ENCODE measurements at places on chromosomes 4 and X.

DNA sequence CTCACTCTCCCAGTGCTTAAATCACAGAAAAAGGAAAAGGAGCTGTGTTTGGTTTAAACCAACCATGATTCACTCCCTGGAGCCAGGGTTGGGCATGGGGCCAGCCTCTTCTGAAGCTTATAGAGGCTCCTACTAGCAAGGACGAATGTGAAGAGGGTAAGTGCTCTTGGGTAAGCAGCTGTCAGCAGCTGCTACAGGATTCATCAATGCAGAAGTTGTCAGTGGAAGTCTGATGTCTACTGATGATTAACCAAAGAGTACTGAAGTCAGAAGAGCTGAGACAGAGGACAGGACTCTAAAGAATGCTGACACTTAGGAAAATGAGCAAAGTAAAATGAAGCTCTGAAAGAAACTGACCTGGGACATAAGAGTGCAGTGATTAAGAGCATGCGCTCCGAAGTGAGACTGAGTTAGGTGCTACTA lies 32.7 kb upstream of the JADE1 start:
- no peak for DNase-seq

GRCh38 chrX:118740276-118740889 lies 13.0 kb downstream of the IL13RA1 start:
- no peak for DNase-seq

DNA sequence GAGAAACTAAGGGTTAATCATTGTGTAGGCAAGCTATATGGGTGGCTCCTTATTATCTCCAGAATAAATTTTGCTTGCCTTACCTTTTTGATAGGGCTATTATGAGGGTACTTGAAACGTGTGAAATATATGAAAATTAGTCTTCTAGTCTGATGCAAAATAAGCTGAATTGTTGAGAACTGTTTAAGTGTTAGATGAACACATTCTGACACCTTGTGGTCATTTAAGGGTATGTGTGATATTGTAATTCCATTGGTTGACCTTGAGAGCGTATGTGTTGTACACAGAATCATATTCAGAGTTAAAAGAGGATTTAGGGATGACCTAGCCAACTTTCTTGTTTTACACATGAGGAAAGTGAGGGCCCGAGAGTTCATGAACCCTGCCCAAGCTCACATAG lies 44.6 kb upstream of the LINC00632 start:
- DNase-seq: no peak

DNA sequence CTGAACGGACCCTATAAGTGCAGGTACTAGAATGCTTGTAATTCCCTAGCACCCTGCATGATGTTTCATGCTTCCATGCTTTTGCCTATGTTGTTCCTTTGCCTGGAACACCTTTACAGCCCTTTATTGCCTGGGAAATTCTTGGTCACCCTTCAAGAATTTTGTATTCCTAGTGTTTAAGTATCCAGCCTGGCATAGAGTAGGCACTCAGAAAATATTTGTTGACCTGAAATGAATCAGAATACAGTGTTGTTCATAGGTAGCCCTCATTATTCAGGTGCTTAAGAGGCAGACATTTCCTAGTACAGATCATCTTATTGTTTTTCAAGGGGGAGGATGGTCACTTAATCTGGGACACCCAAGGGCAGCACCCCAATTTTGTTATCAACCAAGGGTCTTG lies 75.3 kb downstream of the AKAP4 start:
- DNase-seq: no peak

- DNase-seq: no peak
These were observed 103.7 kb upstream of the AADAT start for GRCh38 chr4:170193496-170193895.

GRCh38 chr4:7279902-7280301 lies 87.6 kb downstream of the SORCS2 start:
- DNase-seq: no peak

GRCh38 chr4:87093443-87094123 lies 126.8 kb downstream of the KLHL8 start:
- peak; percentile 17 for DNase-seq

- no peak for DNase-seq
These were observed 168.7 kb downstream of the SCFD2 start for GRCh38 chr4:53196882-53197771.

DNA sequence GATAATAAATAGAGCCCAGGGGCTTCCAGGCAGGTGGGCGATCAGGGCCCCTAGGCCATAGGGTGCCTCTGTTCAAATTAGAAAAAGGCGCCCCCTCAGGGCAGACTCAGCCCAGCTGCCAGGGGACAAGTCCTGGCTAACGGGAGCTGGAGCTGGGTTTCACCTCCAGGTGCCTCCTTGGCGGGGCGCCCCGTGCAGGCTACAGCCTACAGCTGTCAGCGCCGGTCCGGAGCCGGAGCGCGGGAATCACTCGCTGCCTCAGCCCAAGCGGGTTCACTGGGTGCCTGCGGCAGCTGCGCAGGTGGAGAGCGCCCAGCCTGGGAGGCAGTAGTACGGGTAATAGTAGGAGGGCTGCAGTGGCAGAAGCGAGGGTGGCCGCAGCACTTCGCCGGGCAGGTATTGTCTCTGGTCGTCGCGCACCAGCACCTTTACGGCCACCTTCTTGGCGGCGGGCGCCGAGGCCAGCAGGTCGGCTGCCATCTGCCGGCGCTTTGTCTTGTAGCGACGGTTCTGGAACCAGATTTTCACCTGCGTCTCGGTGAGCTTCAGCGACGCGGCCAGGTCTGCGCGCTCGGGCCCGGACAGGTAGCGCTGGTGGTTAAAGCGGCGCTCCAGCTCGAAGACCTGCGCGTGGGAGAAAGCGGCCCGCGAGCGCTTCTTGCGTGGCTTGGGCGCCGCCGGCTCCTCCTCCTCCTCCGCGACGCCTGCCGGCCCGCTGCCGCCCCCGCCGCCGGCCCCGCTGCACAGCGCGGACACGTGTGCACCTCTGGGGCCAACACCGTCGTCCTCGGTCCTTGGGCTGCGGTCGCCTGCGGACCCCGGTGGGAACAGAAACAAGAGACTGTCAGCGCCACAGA lies 2.4 kb downstream of the NKX3-2 start:
- DNase-seq: no peak

- DNase-seq: no peak
These were observed 33.2 kb downstream of the WDR1 start for GRCh38 chr4:10083331-10083771.
